Naive thymus-derived CD4-positive, alpha-beta T cell (primary cell): ENCODE measurements at places on chromosomes 12 and 14. TPM values are rescaled to one million over a fixed set of nuclear protein-coding genes. Genes with fewer than 3 reads are reported as not detected.

KCNC2 gene
- total RNA-seq: not detected

DNA sequence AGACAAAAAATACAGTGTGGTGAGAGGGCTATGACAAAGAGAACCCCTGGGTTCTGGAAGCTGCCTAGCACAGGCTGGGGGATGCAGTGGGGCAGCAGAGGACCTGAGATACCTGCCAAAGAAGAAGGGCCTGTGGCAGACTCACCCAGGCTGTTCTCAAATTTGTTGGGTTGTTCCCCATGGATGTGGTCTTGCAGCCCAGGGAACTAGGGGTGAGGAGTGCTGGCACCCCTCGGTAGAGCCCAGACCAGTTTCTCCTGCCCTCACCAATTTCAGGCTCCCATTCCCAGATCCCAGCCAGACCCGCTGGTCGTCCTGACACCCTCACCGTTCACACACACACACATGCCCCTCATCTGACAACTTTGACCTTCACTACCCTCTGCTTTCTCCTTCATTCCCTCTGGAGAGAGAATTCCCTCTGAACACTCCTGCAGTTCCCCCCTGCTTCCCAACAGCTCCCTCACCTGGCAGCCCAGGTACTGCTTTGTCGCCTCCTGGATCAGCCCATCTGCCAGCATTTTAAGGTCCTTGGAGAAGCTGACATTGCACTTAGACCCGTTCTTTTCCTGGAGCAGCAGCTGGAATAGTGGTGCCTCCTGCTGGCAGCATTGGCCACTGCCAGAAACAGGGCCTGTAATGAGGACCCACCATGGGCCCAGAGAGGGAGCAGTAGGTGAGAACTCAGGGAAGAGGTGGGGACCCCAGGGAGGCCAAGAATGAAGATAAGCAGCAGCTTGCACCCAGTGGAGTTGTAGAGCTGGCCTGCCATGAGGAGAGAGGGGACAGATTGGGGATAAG is 5.9 kb upstream of the GDF11 start:
- H3K4me1 ChIP-seq: peaks cover 15% of the 10 kb centered on the region
- H3K4me3 ChIP-seq: no peak overlapping the region
- DNase-seq: peak; percentile 60
- H3K27ac ChIP-seq: peak overlapping the region; percentile 76
- H3K36me3 ChIP-seq: no peaks in the 10 kb centered on the region

DTX3 gene
- total RNA-seq: 25.1 TPM

DNA sequence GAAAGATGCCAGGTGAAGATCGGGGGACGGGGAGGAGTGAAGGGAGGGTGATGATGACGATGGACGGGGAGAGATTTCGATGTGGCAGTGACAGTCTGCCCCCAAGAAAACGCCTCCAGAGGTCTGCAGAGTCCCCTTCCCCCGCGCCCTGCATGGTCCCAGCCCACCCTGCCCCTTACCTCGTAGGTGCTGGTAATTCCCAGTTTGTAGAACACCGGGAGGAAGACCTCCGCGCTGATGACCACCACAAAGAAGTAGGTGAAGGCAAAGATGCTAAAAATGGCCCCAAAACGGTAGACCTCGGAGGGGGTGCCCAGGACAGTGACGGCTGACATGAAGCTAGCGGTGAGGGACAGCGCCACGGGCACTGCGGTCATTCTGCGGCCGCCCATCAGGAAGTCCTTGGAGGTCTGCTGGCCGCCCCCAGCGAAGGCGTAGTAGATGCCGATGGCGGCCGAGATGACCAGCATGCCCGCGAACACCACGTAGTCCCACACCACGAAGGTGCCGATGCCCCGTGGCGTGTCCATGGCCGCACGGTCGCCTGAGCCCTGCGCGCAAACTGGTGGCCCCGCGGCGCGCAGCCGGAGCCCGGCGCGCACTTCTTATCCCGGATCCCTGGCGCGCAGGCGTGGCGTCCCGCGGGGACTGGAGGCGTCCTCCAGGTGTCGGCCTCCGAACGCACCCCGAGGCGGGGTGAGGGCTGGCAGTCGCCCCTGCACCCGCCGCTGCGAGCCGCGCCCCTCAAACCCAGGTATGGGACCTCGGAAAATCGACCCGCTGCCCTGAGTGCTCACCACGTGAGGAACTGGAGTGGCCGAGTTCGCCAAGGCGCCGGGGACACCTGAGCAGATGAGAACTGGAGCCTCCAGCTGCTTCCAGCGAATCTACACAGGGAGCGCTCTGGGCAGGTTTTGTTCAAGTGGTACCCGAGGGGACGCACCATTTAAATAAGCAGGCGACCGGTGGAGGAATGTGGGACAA is at the start of gene SLC5A8:
Gene SLC5A8, minus strand, starts transcription at position 920 of the 984 bp plus-strand sequence. Its CDS starts 390 bp downstream, at position 530.
- H3K27me3 ChIP-seq: no peaks in the 10 kb centered on the region
- H3K4me3 ChIP-seq: no peak within 1 kb of the TSS
- H3K27ac ChIP-seq: no peak within 1 kb of the TSS
- no peaks in the 10 kb centered on the region for H3K4me1 ChIP-seq
- no peak for DNase-seq

RNASE3 gene
- total RNA-seq: not detected in 2 replicates

- peak overlapping the region; percentile 52 for H3K4me3 ChIP-seq
- H3K4me1 ChIP-seq: peaks cover 51% of the 10 kb centered on the region
- no peaks in the 10 kb centered on the region for H3K27me3 ChIP-seq
- DNase-seq: peak; percentile 57
Measured at GRCh38 chr14:98136012-98136789, 1135.8 kb downstream of the BCL11B start.

TDRD9 gene
- total RNA-seq: not detected in 2 replicates

- no peaks in the 10 kb centered on the region for H3K27me3 ChIP-seq
- no peak for DNase-seq
- H3K27ac ChIP-seq: no peak overlapping the region
- H3K4me3 ChIP-seq: no peak overlapping the region
Measured at GRCh38 chr12:65630555-65630954, 193.7 kb upstream of the HMGA2 start.

DNA sequence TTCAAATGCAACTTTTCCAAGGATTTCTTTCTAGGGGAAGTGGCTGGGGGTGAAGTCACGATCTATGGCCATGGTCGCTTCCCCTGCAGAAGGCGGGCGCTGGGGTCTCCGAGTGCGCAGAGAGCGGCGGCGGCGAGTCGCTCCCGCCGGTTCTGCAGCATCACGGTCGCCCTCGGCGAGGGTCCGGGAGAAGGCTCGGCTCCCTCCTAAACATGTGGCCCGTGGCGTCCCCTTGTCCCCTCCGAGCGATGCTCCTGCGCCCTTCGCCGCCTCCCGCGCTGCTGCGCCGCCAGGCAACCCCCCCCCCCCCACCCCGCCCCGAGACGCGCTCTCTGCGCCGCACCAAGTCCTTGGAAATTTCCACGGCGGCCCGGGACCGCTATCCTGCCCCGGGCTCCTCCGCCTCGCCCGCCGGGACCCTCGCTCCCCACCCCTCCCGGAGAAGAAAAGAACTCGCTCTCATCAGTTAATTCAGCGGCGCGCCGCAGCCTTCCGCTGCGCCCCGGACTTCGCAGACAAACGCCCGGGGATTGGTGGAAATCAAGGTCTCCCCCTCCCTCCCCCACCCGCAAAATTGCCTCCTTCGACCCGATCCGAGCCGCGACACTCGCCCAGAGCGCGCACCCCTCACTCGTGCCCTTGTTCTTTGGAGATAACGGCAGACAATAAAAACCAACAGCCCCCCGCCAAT is at the start of gene ST8SIA1:
Gene ST8SIA1, minus strand, starts transcription at position 298 of the 691 bp plus-strand sequence. CDS start 475 bp downstream, outside the sequence.
- peak within 1 kb of the TSS; percentile 85 for H3K4me3 ChIP-seq
- DNase-seq: no peak
- no peaks in the 10 kb centered on the region for H3K36me3 ChIP-seq
- no peaks in the 10 kb centered on the region for H3K27me3 ChIP-seq
- H3K27ac ChIP-seq: no peak within 1 kb of the TSS
- peaks cover 22% of the 10 kb centered on the region for H3K4me1 ChIP-seq

- H3K27ac ChIP-seq: no peak overlapping the region
- H3K36me3 ChIP-seq: no peaks in the 10 kb centered on the region
- DNase-seq: peak; percentile 42
Measured at GRCh38 chr12:45745861-45746277, 16.4 kb downstream of the ARID2 start.

GRCh38 chr12:90151491-90152015 is 442.9 kb upstream of the ATP2B1 start:
- no peak for DNase-seq
- no peaks in the 10 kb centered on the region for H3K4me1 ChIP-seq
- no peaks in the 10 kb centered on the region for H3K27me3 ChIP-seq
- H3K4me3 ChIP-seq: no peak overlapping the region
- no peaks in the 10 kb centered on the region for H3K36me3 ChIP-seq

ADAM21 gene
- total RNA-seq: not detected

- no peak overlapping the region for H3K4me3 ChIP-seq
- no peaks in the 10 kb centered on the region for H3K27me3 ChIP-seq
- DNase-seq: no peak
- H3K27ac ChIP-seq: no peak overlapping the region
- no peaks in the 10 kb centered on the region for H3K4me1 ChIP-seq
Measured at GRCh38 chr14:22388669-22389595, 200.1 kb downstream of the DAD1 start.

- peaks cover 3% of the 10 kb centered on the region for H3K27me3 ChIP-seq
- H3K36me3 ChIP-seq: no peaks in the 10 kb centered on the region
- no peak overlapping the region for H3K27ac ChIP-seq
- no peak overlapping the region for H3K4me3 ChIP-seq
Measured at GRCh38 chr14:56562883-56563282, 16.7 kb upstream of the TMEM260 start.
